ENCODE measurements at places on chromosomes 2 and 18.

DNA sequence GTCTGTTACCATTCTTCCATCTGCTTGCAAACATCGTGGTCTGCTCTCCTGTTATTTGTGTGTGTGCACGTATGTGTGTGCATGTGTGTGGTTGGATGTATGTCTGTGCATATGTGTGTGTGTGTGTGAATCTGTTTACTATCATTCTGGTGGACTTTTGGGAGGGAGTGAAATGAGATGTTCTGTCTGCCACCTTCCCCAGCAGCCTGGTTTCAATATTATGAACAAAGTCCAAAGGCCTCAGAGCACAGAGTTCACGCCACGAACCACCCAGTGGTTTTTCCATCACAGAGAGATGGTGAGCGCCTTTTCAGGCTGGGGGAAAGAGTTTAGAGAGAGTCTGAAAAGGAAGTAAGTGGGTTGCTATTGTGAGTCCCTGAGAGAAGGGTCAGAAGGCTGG lies 67.1 kb upstream of the YWHAQ start:
- no peak for DNase-seq

- DNase-seq = no peak
Observed at GRCh38 chr2:212892193-212892592, 259.2 kb downstream of the IKZF2 start.

DNA sequence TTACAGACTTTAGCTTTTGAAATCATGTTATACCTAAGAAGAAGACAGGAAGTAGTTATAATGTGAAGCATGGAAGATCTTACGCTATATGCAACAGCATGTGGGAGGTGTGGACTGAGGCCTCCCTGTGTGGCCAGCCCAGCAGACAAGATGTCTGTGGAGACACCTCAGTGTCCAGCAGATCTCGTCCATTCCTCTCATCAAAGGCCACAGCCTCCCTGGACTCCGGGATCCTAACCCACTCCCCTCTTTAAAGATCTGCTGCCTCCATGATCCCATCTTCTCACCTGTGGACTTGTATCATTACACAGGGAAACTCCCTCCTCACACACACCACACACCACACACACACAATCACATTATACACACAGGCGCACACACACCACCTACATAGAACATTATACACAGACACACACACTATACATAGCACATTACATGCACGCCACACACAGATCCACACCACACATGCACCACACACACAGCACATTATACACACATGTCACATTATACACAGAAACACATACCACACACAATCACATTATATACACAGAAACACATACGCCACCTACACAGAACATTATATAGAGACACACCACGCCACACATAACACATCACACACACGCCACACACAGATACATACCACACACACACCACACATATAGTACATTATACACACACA lies 89.5 kb downstream of the PXDN start:
- DNase-seq = no peak

DNA sequence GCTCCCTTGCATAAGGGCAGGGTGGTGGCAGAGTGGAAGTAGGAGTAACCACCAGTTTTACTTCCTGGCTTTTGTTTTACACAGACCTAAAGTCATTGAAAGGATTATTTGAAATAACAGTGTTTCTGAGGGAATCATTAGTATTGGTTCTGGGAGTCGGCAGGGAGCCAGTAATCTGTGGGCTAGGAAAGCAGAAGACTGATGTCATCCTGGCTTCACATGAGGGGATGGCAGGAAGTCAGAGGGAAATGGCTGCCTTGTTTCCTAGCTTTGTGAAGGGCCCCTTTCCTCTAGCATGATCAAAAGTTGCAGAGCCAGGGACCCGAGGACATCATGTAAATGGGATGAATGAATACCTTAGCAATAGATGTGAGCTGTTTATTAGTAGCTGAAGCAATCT lies 792.6 kb downstream of the CPS1 start:
- no peak for DNase-seq

GRCh38 chr2:65035351-65035943 lies 20.8 kb upstream of the CEP68 start:
- no peak for DNase-seq

DNA sequence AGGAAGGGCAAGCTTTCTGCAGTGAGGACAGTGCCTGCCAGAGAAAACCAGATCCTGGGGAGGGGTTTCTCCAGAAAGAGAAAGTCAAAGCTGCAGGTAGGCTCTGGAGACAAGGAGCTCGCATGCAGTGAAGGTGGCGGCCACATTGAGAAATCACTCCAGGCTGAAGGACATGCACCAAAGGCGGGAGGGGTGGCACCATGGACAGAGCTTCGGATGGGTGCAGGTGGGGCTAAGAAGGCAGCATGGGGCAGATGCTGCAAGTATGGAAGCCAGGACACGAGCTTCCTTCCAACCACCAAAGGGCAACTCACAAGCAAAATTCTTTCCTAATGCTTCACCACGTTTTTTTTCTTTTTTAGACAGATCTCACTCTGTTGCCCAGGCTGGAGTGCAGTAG lies 104.4 kb upstream of the SLC35G4 start:
- no peak for DNase-seq
